ENCODE measurements at places on chromosomes 3 and 15. TPM values are rescaled to one million over a fixed set of nuclear protein-coding genes. Genes with fewer than 3 reads are reported as not detected.

DNA sequence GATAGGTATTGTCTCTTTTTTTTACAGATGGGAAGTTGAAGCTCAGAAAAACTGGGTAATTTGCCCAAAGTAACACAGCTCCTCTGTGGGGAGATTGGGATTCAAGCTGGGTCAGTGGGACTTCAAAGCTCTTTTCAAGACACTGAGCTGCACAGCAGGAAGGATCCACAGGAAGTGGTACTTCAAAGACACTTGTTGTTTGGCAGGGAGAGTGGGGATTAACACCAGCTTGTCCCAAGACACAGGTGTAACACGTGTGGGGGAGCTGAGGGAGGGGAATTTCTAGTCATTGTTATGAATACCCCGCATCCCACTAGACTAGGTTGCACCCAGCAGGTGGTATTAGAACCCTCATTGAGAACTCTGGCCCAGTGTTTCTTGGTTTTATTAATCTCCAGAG is 116.0 kb downstream of the FOXB1 start:
- no peak for DNase-seq
- H3K4me3 ChIP-seq: no peak overlapping the region
- H3K27me3 ChIP-seq: no peaks in the 10 kb centered on the region
- no peaks in the 10 kb centered on the region for H3K36me3 ChIP-seq
- H3K27ac ChIP-seq: no peak overlapping the region
- no peaks in the 10 kb centered on the region for H3K4me1 ChIP-seq

DNA sequence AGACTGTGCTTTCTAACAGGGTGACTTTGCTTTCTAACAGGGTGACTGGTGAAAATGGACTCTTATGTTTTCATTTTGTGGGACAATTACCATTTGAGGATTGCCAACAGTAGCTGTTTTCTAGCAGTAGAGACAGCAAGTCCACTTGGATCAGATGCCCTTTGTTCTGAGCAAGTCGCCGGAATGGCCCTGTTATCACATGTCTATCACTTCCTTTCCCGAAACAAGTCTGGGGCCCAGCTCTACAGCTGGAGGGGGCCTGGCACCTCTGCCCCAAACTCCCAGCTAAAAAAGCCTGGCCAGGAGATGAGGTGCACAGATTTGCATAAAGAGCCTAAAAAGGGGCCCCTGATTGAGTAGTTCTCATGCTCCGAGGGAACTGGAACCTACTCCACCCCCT is 44.6 kb downstream of the THBS1 start:
- peaks cover 15% of the 10 kb centered on the region for H3K4me1 ChIP-seq
- no peak overlapping the region for H3K27ac ChIP-seq
- H3K4me3 ChIP-seq: no peak overlapping the region
- H3K36me3 ChIP-seq: no peaks in the 10 kb centered on the region

DNA sequence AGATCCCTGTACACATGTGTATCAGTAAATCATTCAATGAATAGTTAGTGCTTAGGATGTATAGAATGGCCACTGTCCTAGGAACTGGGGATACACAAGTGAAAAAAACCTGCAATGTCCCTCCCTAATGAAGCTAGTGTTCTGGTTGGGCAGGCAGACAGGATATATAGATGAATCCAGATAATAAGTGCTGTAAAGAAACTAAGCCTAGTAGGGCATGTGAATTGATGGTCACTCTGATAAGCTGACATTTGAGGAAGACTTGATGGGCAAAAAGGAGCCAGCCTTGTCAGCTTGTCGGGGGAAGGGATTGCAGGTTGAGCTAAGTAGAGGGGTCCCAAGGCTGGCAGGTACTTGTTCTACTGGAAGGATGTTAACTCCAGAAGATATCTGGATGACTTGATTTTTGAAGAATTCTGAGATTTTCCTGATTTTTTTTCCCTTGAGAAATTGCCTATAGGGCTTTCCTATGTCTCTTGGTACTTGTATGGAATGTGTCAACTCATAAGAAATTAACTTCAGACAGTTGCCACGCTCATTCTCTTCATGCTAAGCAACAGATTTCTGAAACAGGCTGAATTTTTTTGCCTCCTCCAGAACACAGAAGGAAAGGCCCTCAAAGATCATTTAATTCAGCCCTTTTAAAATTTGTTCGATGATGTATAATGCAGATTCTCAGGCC is 6.3 kb upstream of the KIF23 start:
- H3K27me3 ChIP-seq: no peaks in the 10 kb centered on the region
- no peak overlapping the region for H3K27ac ChIP-seq
- no peak for DNase-seq
- H3K4me3 ChIP-seq: no peak overlapping the region

DNA sequence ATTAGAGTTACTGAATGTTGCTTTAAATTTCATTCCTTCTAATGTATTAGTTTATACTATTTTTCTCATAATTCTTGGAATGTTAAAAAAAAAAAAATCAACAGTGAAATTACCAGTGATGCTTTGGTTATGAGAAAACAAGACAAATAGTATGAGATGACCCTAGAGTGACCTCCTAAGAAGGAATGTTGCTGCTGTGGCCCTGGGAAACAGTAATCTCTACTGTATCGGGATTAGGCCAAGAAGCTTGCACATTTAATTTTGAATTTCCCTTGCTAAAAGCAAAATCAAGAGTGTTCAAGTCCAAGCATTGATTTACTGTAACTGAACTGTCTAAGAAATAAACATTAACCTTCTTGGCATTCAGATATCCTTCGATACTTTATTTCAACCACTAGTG is 18.1 kb downstream of the TOPBP1 start:
- peaks cover 15% of the 10 kb centered on the region for H3K36me3 ChIP-seq
- H3K4me1 ChIP-seq: no peaks in the 10 kb centered on the region
- DNase-seq: no peak
- no peaks in the 10 kb centered on the region for H3K27me3 ChIP-seq
- H3K27ac ChIP-seq: no peak overlapping the region

DNA sequence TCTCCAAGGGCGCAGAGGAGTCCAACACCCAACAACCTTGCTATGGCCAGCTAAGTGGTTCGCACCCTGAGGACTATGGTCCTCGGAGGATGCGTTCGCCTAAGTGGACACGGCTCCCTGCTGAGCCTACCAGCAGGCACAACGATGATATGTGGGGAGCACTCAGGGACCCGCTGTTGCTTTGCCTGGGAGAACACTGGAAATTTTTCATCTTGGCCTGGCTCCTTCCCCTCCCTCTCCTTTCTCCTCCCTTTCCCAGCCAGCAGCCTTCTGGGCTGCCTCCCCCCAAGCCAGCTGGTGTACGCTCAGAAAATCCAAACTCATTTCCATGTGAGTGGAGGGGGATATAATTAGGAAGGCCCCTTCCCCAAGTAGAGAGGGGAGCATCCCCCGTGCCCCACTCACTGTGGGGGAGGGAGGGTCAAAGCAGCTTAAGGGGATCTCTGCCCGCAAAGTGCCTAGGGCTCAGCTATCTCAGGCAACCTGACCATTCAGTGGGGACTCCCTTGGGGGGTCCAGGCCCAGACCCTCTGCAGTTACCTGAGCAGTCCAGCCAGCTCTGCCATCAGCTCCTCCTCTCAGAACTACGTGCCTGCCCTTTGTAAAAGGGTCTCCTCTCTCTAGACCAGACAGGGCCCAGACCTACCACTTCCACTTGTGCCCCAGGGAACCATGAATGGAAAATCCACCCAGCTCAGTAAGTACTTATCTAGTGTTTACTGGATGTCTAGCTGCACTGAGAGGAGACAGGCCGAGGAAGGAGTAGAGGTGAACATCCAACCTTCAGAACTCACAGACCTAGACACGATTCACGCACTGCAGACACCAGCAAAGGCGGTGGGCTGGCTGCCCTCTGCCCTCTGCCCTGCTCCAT is 742 bp upstream of the SEMA7A start:
- DNase-seq: no peak
- H3K4me3 ChIP-seq: no peak overlapping the region
- H3K27ac ChIP-seq: peak overlapping the region; percentile 16
- peaks cover 21% of the 10 kb centered on the region for H3K4me1 ChIP-seq
- no peaks in the 10 kb centered on the region for H3K36me3 ChIP-seq
- H3K27me3 ChIP-seq: no peaks in the 10 kb centered on the region

DPH3 gene
- total RNA-seq: 4.9 TPM

ARNT2 gene
- total RNA-seq: 5.3 TPM

PCBP4 gene
- 16.6 TPM for total RNA-seq

HOMER2 gene
- 331 TPM for total RNA-seq

Measured in body of pancreas (tissue), 4 donors.